Upper lobe of right lung (tissue), 1 donor: ENCODE measurements at places on chromosomes 13 and 19.

DNA sequence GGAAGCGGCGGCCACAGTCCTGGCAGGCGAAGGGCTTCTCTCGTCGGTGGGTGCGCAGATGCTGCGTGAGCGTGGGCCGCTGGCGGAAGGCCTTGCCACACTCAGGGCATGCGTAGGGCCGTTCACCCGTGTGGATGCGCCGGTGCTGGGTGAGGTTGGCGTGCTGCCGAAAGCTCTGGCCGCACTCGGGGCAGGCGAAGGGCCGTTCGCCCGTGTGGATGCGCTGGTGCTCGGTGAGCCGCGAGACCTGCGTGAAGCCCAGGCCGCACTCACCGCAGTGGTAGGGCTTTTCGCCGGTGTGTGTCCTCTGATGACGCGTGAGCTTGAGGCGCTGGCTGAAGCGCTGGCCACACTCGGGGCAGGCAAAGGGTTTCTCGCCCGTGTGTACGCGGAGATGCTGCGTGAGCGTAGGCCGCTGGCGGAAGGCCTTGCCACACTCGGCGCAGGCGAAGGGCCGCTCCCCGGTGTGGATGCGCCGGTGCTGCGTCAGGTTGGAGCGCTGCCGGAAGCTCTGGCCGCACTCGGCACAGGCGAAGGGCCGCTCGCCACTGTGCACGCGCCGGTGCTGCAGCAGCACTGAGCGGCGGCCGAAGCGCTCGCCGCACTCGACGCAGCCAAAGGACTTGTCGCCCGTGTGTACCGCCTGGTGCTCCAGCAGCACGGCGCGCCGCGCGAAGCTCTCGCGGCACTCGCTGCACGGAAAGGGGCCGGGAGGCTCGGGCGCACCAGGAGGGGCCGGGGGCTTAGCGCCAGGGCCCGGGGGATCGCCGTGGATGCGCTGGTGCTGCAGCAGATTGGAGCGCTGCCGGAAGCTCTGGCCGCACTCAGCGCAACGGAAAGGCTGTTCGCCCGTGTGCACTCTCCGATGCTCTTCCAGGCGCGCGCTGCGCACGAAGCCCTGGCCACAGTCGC is 4.0 kb upstream of the UBE2M start:
- H3K27me3 ChIP-seq: no peaks in the 10 kb centered on the region
- H3K27ac ChIP-seq: peak overlapping the region; percentile 48
- peaks cover 8% of the 10 kb centered on the region for H3K36me3 ChIP-seq
- peaks cover 27% of the 10 kb centered on the region for H3K4me1 ChIP-seq
- DNase-seq: peak; percentile 78
- H3K4me3 ChIP-seq: peak overlapping the region; percentile 39

DNA sequence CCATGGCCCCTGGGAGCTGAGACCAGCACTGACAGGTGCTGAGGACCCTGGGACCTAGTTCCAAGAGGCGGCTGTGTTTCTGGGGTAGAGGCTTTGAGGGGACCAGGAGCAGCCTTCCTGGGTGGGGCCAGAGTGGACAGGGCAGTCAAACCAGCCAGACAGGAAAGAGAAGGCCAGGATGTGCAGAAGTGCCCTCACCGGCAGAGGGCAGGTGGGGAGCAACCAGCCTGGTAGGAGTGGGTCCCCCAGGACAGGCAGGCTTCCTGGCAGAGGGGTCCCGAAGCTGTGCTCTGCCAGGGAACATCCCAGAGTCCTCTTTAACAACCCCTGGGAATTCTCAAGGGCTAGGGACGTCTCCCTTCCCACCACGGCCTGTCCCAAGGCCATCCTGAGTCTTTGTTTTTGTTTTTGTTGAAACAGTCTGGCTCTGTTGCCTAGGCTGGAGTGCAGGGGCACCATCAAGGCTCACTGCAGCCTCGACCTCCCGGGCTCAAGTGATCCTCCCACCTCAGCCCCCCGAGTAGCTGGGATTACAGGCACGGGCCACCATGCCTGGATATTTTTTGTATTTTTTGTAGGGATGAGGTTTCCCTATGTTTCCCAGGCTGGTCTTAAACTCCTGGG is 3.0 kb upstream of the HIPK4 start:
- peak; percentile 80 for DNase-seq
- no peaks in the 10 kb centered on the region for H3K36me3 ChIP-seq
- H3K4me1 ChIP-seq: peaks cover 13% of the 10 kb centered on the region
- peak overlapping the region; percentile 51 for H3K27ac ChIP-seq

DNA sequence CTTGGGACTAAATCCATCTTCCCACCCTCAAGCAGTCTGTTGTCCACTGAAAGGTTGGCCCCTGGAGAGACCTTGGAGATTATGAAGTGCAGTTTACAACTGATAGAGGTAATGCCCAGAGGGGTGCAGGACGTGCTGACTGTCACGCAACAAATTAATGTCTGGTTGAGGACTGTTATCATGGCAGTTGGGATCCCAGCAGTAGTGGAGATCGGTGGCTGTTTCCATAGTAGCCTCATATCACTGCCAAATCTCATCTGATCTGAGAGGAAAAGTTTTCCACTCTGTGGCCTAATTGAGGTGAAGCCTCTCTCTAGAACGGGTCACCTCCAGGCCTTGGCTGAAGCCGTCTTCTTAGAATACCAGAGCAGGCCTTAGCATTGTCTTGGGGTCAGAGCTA is 4.1 kb downstream of the TECR start:
- no peak overlapping the region for H3K4me3 ChIP-seq
- peaks cover 13% of the 10 kb centered on the region for H3K4me1 ChIP-seq
- H3K27ac ChIP-seq: no peak overlapping the region
- no peaks in the 10 kb centered on the region for H3K36me3 ChIP-seq
- DNase-seq: no peak
- H3K27me3 ChIP-seq: no peaks in the 10 kb centered on the region

DNA sequence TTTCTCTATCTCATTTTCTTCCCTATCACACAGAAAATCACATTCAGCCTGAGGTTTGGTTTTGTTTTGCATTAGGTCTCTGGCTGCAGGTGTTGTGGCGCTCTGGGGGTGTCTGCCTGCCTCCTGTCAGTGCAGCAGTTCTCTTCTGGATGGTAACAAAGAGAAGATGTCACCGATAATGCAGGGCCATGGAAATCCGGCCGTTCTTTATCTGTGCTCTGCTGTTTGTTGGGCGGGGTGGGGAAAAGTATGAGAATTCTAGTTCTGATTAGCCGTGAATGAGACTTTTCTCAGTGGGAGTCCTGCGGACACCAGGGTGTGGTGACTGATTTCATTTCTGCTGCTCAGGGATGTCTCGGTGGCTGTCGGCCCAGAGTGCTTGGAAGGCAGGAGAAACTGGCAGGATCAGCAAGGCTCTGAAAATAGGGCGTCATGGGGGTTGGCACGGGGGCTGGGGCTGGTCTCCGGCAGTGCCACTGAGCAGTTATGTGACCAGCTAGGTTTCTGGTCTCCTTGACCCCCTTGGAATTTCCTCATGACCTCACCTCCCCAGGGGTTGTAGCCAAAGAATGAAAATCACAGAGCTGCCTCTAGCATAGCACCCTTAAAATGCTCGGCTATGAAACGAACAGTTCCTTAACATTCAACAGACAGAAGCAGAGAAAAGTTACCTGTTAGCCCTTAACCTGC is 5.0 kb downstream of the RNF113B start:
- peak overlapping the region; percentile 73 for H3K27ac ChIP-seq
- DNase-seq: peak; percentile 65
- H3K4me3 ChIP-seq: peak overlapping the region; percentile 21
- peaks cover 38% of the 10 kb centered on the region for H3K4me1 ChIP-seq

- no peak for DNase-seq
- no peaks in the 10 kb centered on the region for H3K36me3 ChIP-seq
- H3K27me3 ChIP-seq: no peaks in the 10 kb centered on the region
- no peak overlapping the region for H3K4me3 ChIP-seq
- H3K27ac ChIP-seq: no peak overlapping the region
These were observed 397.8 kb upstream of the HTR2A start for GRCh38 chr13:47294691-47295090.

GRCh38 chr19:28602675-28603298 is 610.2 kb downstream of the UQCRFS1 start:
- H3K27me3 ChIP-seq: no peaks in the 10 kb centered on the region
- no peak for DNase-seq
- H3K4me1 ChIP-seq: no peaks in the 10 kb centered on the region
- no peak overlapping the region for H3K4me3 ChIP-seq

- no peak overlapping the region for H3K4me3 ChIP-seq
- no peaks in the 10 kb centered on the region for H3K27me3 ChIP-seq
- DNase-seq: no peak
- no peaks in the 10 kb centered on the region for H3K36me3 ChIP-seq
These were observed 13.9 kb upstream of the DACH1 start for GRCh38 chr13:71880753-71881541.

GRCh38 chr19:55542292-55542855 is 3.0 kb downstream of the SBK3 start:
- H3K4me3 ChIP-seq: no peak overlapping the region
- no peaks in the 10 kb centered on the region for H3K27me3 ChIP-seq
- no peaks in the 10 kb centered on the region for H3K36me3 ChIP-seq
- no peak overlapping the region for H3K27ac ChIP-seq

DNA sequence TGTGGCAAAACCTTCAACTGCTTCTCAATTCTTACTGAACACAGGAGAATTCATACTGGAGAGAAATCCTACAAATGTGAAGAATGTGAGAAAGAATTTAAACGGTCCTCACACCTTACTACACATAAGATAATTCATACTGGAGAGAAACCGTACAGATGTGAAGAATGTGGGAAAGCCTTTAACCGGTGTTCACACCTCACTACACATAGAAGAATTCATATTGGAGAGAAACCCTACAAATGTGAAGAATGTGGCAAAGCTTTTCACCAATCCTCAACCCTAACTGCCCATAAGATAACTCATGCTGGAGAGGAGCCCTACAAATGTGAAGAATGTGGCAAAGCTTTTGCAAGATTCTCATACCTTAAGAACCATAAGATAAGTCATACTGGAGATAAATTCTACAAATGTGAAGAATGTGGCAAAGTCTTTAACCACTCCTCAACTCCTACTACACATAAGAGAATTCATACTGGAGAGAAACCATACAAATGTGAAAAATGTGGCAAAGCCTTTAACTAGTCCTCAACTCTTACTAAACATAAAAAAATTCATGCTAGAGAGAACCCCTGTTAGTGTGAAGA is 111.7 kb downstream of the ZNF100 start:
- H3K27ac ChIP-seq: no peak overlapping the region
- no peak overlapping the region for H3K4me3 ChIP-seq
- H3K4me1 ChIP-seq: no peaks in the 10 kb centered on the region
- DNase-seq: no peak
- H3K36me3 ChIP-seq: no peaks in the 10 kb centered on the region

- no peak overlapping the region for H3K4me3 ChIP-seq
- no peak for DNase-seq
- H3K27ac ChIP-seq: no peak overlapping the region
- no peaks in the 10 kb centered on the region for H3K36me3 ChIP-seq
These were observed 535.1 kb upstream of the SLITRK1 start for GRCh38 chr13:84417416-84417815.

DNA sequence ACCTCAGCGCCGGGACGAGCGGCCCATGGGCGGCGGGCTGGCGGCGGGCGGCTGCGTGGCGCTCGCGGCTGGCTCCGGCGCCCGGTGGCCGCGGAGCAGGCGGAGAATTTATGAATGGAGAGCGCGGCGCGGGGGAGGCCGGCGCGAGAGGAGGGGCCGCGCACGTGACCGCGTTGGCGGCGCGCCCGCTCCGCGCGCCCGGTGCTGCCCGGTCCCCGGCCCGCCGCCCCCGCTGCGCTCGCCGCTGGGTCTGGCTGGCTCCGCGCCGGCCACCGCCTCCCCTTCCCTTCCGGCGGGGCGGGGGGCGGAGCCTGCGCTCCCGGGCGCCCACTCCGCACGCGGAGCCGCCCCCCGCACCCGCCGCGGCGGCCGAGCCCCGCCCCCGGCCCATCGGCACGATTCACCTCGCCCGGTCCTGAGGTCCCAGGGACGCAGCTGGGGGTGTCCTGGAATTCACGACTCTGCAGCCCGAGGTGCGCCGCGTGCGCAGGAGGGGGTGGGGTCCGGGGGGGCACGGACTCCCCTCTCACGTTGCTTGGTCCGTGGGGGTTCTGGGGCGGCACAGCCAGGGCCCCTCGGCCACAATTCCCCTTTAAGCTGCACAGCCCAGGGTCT is at the start of gene CBARP:
Gene CBARP, minus strand, starts transcription at position 252 of the 615 bp plus-strand sequence. CDS start 1,905 bp downstream, outside the sequence.
- peak within 1 kb of the TSS; percentile 49 for H3K4me3 ChIP-seq
- DNase-seq: peak; percentile 66
- H3K27me3 ChIP-seq: no peaks in the 10 kb centered on the region
- no peak within 1 kb of the TSS for H3K27ac ChIP-seq
- no peaks in the 10 kb centered on the region for H3K36me3 ChIP-seq

GRCh38 chr13:46265292-46265691 is 53.6 kb downstream of the LRRC63 start:
- no peaks in the 10 kb centered on the region for H3K4me1 ChIP-seq
- H3K36me3 ChIP-seq: no peaks in the 10 kb centered on the region
- no peak for DNase-seq
- no peak overlapping the region for H3K4me3 ChIP-seq

DNA sequence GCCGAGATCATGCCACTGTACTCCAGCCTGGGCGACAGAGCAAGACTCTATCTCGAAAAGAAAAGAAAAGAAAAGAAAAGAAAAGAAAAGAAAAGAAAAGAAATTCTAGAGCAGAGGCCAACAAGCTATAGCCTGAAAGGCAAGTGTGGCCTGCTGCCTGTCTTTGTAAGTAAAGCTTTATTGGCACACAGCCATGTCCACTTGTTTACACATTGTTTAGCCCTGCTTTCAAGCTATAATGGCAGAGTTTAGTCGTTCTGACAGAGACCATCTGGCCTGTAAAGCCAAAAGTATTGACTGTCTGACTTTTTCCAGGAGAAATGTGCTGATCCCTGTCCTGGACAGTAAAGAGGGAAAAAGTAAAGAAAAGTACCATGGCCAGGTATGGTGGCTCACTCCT is 18.3 kb downstream of the NWD1 start:
- no peak overlapping the region for H3K27ac ChIP-seq
- H3K27me3 ChIP-seq: no peaks in the 10 kb centered on the region
- DNase-seq: no peak

DNA sequence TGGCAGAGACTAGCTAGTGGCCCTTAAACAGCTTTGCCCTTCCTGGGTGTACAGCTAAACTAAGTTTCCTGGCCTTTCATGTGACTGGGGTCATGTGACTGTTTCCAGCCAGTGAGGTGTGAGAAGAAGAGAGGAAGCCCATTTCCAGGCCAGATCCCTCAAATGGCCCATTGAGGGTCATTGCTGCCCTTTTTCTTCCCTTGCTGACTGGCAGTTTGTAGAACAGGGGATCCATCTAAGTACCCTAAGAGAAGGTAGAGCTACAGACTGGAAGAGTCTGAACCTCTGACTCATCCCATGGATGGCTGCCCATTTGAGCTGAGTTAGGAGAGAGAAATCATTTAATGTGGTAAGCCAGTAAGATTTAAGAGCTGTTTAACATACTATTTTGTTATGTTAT is 2.8 kb downstream of the SWSAP1 start:
- peak overlapping the region; percentile 6 for H3K27ac ChIP-seq
- H3K4me1 ChIP-seq: peaks cover 45% of the 10 kb centered on the region
- H3K4me3 ChIP-seq: no peak overlapping the region

DNA sequence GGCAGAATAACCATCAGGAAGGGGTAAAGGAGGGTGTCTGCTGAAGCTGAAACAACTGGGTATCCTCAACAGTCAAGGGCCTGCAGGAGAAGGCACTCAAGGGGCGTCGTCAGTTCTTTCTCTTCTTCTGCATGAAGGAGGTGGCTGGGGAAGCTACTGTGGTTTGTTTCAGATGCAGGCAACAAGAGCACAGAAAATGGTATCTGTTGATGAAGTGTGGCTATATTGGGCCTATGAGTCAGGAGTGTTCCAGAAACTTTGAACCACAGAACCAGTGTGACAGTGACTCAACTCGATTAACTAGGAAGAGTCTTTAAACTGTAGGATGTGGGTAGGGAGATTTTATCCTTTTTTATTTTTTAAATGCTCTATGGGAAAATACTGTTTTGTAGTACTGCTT is 686.3 kb downstream of the FGF9 start:
- H3K27me3 ChIP-seq: no peaks in the 10 kb centered on the region
- no peak overlapping the region for H3K27ac ChIP-seq
- H3K4me3 ChIP-seq: no peak overlapping the region
- H3K4me1 ChIP-seq: no peaks in the 10 kb centered on the region
- DNase-seq: no peak
